ENCODE measurements at places on chromosomes 4 and X.
A peak's percentile ranks its signal among the peaks of the same experiment; 100 is the strongest.

DNA sequence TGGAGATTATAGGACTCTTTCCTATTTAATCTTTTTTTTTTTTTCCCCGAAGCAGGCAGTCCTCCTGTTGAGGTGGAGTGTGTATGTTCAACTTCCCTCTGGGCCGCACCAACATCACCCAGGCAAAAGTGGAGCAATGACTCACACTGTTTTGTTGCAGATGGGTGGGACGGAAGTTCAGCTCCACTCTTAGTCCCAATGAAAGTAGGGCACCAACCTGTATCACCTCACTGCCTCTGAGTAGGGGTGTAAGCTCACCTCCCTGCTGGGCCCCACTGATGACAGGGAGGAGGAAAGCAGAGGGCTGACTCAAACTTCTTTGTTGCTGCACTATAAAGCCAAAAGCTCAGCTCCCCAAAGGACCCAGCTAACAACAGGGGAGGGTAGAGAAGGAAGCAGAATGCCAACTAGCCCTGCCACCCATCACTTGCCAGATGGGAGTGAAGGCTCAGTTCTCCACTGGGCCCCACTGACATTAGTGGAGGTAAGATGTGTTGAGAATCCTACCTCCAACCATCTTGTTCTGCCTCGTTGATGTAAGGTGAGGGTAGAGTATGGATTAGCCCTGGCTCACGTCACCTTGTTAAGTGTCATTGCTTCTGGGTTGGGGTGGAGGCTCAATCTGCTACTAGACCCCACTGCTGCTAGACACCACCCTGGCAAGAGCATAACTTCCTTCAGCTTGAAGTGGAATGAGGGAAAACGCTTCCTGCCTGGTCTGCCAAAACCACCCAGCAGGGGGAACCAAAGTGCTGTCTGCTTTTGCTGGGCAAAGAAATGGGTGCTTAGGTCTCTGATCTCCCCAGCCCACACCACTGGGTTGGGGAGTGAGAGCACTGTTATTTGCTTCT is 14.1 kb downstream of the RPS6KA3 start:
- DNase-seq: peak; percentile 75

- DNase-seq: no peak
Observed at GRCh38 chr4:46886711-46887110, 22.3 kb downstream of the COX7B2 start.

- no peak for DNase-seq
Observed at GRCh38 chr4:85741921-85742591, 267.1 kb downstream of the ARHGAP24 start.

DNA sequence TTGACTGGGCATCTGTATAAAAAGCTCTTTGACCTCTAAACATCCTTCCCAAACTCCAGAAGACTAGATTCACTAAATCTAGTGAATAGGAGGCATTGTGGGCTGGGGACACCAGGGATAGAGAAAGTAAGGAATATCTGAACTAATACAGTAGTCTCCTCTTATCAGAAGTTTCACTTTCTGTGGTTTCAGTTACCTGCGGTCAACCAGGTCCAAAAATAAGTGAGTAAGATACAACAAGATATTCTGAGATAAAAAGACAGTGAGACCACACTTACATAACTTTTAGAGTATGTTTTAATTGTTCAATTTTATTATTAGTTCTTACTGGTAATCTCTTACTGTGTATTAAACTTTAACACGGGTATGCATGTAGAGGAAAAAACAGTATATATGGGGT is 376.5 kb downstream of the HNRNPD start:
- DNase-seq: no peak

DNA sequence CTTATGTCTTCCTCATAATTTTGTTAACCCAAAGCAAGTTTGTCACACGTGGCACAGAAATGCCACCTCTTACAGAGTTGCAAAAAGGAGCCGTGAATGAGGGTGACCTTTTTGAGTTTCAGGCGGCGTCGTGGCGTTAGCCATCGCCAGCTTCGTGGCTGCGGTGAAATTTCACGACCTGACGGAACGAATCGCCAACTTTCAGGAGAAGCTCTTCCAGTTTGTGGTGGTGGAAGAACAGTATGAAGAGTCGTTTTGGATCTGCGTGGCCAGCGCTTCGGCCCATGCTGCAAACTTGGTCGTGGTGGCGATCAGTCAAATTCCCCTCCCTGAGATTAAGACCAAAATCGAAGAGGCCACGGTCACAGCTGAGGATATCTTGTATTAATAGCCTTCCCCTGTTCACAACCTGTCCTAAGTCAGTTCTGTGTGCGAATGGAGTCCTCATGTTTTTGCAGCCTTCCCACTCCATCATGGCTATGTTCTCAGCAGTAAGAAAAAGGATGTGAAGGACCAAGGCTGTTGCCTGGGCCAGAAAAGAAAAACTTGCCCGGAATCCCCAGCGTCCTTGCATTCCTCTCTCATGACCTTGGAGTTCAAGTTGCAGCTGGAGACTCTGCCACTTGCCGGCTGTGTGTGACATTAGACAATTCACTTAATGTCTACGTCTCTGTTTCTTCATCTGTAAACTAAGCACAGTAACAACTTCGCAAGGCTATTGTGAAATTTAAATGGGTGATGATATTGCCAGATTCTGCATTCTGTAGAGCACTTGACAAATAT is 11.9 kb downstream of the CLRN2 start:
- DNase-seq: no peak

- no peak for DNase-seq
Observed at GRCh38 chr4:174198396-174198795, 85.1 kb downstream of the FBXO8 start.

DNA sequence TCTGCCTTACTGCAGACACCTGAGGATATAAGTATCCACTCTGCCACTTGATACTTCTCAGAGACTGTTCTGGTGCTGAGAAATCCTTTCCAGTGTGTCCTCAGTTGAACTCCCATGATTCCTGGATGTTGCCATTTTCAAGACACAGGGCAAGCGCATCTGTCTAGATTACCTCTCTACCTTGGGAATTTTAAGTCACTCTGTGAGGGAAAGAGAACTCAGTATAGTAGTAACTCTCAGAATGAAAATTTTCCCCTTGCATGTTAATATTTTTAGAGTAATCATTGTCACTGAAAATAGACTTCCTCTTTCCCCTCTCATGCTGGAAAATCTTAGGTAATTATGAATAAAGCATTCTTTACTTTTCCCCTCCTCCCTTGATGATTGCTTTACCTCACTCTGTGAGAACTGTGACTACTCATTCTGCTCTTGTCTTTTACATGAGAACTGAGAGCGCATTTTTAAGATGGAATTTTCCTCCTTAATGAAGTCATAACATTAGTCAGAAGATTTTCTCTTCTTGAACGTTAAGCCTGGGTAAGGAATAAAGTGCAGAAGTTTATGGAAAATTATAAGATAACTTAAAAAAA is 45.0 kb downstream of the TET2 start:
- DNase-seq: no peak

DNA sequence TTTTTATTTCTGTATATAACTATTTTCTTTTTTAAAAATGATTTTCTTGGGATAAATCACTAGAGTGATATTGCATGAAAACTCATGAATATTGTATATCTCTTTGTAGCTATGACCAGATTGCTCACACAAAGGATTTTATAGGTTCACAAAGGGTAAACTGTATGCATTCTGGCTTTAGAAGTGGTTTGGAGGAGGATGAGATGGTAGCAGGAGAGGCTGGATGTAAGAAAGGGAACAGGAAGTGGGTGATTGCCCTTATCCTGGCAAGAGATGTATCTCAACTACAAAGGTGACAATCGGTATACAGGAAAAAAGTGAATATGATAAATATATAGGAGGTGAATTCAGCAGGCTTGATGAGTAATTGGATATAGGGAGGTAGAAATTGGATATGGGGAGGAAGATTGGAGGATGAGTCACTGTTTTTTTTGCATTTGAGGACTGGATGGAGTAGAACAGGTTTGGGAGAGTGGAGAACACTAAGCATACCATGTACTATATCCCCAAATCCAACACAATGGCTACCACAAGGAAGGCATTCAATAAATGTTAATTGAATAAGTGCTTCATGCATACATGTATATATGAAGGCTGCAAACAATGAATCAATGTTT is 9.9 kb downstream of the FGG start:
- no peak for DNase-seq

- DNase-seq: peak; percentile 31
Observed at GRCh38 chr4:76251441-76252270, at the start of gene FAM47E. Gene FAM47E (plus strand): TSS chr4:76251721. CDS start chr4:76251747, 26 bp downstream.

DNA sequence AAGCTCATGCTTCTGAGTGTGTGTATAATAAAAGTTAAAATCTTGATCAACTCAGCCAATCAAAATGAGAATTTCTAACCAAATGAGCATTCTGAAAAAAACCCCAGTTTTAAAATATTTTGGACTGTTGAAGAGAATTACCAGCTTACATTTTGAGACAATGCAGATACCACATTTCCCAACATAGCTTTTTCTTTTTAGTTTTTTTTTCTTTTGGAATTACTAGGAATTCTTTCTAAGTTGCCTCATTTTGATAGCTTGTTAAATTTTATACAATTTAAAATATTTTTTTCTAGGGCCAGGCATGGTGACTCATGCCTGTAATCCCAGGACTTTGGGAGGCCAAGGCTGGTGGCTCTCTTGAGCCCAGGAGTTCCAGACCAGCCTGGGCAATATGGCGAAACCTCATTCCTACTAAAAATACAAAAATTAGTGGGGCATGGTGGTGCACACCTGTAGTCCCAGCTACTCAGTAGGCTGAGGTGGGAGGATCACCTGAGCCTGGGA is 2.2 kb downstream of the RP2 start:
- no peak for DNase-seq

GRCh38 chr4:1041147-1041935 is 29.9 kb downstream of the FGFRL1 start:
- no peak for DNase-seq

DNA sequence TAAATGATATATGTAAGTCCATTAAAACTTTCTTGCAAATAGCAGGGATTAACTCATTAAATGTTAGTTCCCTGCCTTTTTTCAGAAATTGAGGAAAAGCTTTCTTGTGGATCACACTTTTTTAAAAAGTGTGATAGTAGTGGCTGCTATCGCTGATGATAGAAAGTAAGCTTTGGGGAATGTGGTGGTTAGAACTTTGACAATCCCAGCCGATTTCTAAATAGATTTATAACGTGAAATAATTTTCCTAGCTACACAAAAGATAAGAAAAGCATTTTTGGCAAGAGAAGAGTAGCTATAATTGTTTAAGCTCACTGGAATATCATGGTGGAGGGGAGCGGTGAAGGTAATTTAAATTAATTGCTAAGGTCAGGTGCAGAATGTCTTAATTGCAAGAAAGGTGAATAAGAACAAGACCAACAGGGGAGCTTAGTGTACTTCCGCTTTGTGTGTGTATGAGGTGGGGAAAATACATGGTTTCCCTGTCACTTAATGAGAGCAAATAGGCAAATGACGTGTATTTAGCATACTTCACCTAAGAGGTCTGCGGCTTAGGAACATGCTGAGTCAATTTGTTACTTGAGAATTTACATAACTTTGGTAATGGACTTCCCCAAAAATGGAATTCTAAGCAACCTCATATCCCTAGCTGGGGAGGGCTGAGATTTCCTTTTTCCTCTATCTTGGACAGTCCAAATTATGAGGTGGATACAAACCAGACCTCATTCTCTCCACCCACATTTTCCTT is 11.7 kb upstream of the IL21 start:
- DNase-seq: no peak

DNA sequence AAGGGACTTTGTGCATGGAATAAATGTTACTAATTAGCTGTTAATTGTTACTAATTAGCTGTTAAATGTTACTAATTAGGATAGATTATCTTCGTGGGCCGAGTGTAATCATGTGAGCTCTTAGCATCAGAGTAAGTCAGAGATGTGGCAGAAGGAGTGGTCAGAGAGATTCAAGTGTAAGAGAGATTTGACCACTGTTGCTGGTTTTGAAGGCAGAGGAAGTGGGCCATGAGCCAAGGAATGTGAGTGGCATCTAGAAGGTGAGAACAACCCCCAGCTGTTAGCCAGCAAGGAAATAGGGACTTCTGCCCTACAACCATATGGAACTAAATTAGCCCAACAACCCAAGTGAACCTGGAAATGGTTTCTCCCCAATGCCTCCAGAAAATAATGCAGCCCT is 28.2 kb downstream of the ODAPH start:
- DNase-seq: no peak

- no peak for DNase-seq
Observed at GRCh38 chrX:118965395-118965794, 9.0 kb upstream of the LONRF3 start.

- DNase-seq: no peak
Observed at GRCh38 chr4:96775501-96775900, 935.6 kb downstream of the PDHA2 start.

GRCh38 chr4:108950158-108950915 is 187.5 kb upstream of the ETNPPL start:
- no peak for DNase-seq

DNA sequence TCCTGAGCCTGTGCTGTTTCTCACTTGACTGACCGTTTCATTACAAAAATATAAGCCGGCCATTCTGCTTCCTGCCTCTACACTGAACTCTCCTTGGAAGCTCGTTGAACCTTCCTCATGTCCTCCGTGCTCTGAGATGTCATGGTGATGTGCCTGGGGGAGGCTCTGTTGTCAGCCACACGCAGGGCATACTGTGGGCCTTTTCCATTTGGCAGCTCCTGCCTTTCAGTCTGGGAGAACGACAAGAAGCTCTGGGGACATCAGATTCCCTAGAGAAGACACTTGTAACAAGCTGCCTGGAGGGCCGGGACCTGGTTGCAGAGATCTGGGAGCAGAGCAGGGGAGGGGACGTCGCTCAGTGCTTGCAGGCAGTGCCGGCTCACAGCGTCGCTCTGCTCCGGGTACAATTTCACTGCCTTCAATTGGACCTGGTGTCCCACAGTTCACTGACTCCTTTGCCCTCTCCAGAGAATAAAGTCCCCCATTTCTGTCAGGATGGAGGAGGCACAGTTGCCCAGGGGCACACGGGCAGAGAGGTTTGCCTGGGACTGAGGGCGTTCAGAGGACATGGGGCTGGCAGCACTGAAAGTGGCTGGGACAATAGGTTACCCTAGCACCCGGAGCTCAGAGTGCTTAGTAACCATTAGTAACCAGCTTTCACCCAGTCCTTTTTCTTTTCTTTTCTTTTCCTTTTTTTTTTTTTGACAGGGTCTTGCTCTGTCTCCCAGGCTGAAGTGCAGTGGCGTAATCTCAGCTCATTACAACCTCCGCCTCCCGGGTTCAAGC is 19.1 kb upstream of the MECP2 start:
- no peak for DNase-seq

- DNase-seq: no peak
Observed at GRCh38 chrX:107470198-107470597, 20.7 kb downstream of the FRMPD3 start.

- DNase-seq: no peak
Observed at GRCh38 chr4:8688041-8688907, 95.7 kb downstream of the CPZ start.

GRCh38 chrX:101429934-101430333 is 21.9 kb downstream of the HNRNPH2 start:
- DNase-seq: no peak

- no peak for DNase-seq
Observed at GRCh38 chr4:39660045-39660444, 21.4 kb upstream of the SMIM14 start.

- DNase-seq: no peak
Observed at GRCh38 chr4:47143261-47143660, 111.9 kb downstream of the GABRB1 start.

GRCh38 chrX:126509923-126510322 is 42.7 kb downstream of the DCAF12L1 start:
- no peak for DNase-seq

All from activated naive CD4-positive, alpha-beta T cell treated with Interleukin-2 at 50 U/mL for 16 hours (primary cell).